ENCODE measurements at places on chromosomes 3 and 15. TPM values are rescaled to one million over a fixed set of nuclear protein-coding genes. Genes with fewer than 3 reads are reported as not detected.

GRCh38 chr3:69764861-69765260, 25.6 kb downstream of the MITF start:
- no peak for DNase-seq

- DNase-seq, result no peak
These were observed 290.4 kb upstream of the CTDSPL start for GRCh38 chr3:37571269-37571668.

DNA sequence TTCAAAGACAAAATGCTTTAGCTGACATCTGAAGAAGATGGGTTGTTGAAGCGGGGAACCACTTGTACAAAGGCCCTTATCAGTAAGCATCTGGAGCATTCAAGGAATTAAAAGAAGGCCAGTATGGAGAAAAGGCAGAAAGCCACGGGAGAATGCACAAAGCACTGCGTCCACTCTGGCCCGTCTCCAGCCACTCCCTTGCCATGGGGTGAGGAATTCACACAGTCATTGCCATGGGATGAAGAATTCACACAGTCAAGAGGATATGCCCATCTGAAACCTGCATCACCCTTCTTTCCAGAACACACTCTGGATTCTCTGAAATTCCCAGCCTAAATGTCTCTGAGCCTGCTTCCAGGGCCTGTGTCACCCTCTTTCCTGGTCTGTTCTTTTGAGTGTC, 26.7 kb upstream of the STAG1 start:
- no peak for DNase-seq

GRCh38 chr3:140334132-140334929, 343.5 kb upstream of the TRIM42 start:
- DNase-seq, result no peak

- no peak for DNase-seq
These were observed 42.6 kb upstream of the ATP2C1 start for GRCh38 chr3:130851277-130851676.

- no peak for DNase-seq
These were observed 50.6 kb upstream of the SPATA16 start for GRCh38 chr3:173191611-173192010.

DNA sequence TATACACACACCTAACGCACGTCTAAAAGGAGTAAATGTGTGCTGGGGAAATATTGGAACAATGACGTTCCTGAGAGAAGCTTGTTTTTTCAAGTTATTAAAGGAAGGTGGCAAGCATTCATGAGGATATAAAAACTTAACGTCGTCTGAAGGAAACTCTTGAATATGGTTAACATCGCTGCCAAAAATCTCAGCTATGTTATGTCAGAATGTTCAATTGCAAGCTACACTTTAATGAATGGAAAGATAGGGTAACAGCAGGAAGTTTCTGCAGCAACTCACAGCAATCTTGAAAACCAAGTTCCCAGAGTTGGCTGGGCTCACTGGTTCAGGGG, 54.3 kb upstream of the MEF2A start:
- DNase-seq, result no peak

- no peak for DNase-seq
These were observed 193.6 kb downstream of the TP63 start for GRCh38 chr3:189824629-189825312.

DNA sequence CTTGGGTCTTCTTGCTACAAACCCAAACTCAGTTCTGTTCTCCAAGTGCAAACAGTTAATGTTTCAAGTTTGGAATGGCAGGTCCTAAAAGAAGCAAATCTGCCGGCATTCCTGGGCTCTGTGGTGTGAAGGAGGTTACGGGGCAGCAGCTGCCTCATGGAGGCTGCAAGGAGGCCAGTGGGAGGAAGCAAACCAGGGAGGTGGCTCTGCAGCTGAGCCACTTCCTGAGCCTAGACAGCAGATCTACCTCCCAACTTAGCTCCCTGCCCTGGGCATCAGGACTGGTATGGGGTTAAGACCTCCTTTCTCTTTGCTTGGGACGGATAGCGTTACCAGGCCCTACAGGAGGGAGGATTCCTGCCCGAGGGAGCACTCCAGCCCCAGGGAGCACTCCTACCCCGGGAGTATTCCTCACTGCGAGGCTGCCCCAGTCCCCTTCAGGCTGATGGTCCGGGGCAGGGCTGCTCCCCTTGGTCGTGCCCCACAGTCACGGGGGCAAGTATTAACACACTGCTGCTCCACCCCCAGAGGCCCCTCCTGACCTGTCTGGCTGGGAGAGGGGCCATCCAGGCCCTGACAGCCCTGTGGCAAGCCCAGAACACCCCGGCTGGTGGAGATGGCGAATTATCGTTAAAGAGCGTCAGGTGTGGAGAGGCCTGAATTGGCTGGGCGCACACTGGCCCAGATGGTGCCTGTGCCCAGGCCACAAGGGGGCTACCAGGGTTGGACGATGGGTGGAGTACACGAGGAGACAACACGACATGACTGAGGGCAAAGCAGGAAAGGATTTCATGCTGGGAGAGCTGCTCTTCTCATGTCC, 129.9 kb downstream of the ATP10A start:
- DNase-seq, result no peak

Gene IQGAP1
- total RNA-seq, result 297 TPM

DNA sequence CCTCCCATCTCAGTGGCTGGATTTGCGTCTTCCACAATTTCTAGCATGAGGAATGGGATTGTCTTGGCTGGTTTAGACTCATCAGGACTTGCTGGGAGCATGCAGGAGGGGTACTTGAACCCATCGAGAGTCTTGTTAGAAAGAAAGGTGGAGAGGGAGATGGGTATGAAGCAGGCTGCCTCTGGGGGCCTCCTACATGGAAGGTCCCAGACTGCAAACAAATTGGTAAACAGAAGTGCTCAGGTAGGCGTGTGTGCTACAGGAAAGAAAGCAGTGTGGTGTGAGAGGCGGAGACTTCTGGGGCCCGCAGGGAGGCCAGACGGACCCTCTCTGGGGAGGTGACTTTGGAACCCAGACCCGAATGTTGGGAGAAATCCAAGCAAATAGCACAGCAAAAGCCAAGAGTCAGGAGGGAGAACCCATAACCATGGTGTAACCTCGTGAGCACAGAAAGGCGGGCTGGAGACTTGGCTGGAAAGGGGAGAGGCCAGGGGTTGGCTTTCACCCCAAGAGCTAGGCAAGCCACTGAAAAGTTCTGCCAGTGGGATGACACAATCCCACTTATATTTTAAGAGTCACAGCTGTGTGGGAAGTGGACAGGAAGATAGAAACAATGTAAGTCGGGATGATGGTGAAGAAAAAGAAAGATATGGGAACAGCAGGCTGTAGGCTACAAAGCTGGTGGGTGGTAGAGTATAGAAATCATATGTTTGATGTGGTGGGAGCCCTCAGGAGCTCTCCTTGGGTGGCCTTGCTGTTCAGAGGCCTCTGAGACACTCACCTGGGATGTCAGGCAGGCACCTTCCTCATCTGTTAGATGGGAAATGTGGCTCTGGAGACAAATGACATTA, 130.1 kb upstream of the PRR20G start:
- DNase-seq, result peak; percentile 55

Gene TM6SF1
- total RNA-seq, result 7.9 TPM

DNA sequence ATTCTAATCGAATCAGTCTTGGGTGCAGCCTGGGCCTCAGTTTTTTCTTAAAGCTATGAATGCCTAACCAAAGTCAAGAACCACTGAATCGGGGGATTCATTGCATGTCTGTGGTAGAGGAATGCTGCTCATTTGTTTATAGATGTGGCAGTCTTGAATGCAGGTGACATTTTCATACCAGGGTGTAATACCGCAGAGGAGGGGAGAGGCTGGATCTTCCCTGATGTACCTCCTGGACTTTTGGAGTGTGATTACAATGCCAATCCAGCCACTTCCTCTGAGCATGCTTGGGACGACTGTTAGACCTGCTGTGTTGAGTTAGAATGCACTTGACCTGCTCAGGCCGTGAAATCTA, 42.7 kb downstream of the GOLGA6A start:
- no peak for DNase-seq

GRCh38 chr15:82168296-82168695, 94.2 kb downstream of the EFL1 start:
- DNase-seq, result no peak

Gene MCTP2
- total RNA-seq, result 7.7 TPM

GRCh38 chr15:91271565-91272153, 171.6 kb downstream of the SV2B start:
- no peak for DNase-seq

DNA sequence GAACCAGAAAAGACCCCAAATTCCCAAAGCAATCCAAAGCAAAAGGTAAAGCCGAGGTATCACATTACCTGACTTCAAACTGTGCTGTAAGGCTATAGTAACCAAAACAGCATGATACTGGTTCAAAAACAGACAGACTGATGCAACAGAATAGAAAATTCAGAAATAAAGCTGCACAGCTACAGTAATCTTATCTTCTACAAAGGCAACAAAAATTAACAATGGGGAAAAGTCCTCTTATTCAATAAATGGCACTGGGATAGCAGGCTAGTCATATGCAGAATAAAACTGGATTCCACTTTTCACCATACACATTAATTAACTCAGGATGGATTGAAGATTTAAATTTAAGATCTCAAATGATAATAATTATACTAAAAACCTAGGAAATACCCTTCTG, 392.6 kb upstream of the CBLB start:
- DNase-seq, result no peak

GRCh38 chr3:53122933-53123305, 7.3 kb downstream of the RFT1 start:
- DNase-seq, result no peak

DNA sequence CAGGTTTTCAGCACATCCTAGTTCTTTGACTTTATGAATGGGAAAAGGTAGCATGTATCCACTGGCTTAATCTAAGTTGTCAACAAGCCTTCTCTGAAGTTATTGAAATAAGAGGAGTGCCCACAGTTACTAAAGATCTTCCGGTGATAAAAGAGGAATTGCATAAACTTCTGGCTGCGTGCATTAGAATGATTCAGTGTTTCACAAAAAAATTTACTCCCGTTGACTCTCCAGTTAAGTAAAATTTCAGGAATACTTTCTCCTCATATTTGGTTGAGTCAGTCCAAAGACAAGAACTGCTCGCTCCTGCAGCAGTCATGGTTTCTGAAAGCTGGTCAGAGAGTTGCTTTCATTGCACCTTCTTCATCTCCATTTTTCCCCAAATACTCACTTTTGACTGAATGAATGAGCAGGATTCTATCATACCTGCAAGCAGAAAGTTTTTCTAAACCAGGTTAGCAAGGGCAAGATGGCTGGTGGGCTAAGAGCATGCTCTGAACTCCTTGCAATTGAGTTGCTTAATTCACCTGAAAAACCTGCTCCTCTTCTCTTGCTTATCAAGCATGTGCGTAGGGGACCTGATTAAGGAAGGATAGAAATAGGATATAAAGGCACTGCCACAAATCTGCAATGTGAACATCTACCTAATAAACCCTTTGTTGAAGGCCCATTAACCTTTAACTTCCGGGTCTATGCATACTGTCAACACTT, 64.2 kb upstream of the TIMP4 start:
- no peak for DNase-seq

Gene SPINK8
- not detected for total RNA-seq

DNA sequence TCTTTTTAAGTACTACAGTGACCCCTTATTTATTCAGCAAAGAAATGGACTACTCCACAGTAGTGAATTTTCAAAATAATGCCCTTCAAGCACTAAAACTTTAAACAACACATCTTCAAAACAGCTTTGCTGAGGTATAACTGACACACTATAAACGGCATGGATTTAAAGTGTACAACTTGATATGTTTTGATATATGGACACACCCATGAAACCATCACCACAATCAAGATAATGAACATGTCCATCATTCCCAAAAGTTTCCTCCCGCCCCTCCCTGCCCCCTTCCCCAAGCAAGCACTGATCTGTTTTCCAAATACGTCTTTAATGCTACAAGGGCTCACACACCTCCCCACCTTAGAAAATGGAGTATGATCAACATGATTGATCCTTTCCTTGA, 1.6 kb upstream of the FURIN start:
- DNase-seq, result no peak

Gene AGBL1
- not detected for total RNA-seq

- DNase-seq, result no peak
These were observed 119.7 kb downstream of the SST start for GRCh38 chr3:187550446-187550845.
